ENCODE measurements at places on chromosomes 7 and 10.

DNA sequence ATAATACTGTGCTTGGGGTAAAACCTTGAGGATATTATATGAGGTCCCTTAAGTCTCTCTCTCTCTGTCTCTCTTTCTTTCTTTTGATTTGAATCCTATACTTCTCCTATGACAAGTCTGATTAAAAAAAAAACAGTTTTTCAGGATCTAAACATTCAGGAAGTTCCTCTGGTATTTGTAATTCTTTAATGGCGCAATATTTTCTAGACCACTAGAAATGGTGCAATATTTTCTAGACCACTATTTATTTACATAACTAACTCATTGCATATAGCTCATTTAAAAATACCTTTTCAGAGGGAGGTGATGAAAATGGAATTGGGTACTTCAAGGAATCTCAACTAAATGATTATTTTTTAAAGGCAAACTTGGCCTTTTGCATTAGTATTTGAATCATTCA is 1235.3 kb downstream of the GATA3 start:
- DNase-seq = no peak

GRCh38 chr10:49841615-49842332 is 79.7 kb upstream of the OGDHL start:
- no peak for DNase-seq

DNA sequence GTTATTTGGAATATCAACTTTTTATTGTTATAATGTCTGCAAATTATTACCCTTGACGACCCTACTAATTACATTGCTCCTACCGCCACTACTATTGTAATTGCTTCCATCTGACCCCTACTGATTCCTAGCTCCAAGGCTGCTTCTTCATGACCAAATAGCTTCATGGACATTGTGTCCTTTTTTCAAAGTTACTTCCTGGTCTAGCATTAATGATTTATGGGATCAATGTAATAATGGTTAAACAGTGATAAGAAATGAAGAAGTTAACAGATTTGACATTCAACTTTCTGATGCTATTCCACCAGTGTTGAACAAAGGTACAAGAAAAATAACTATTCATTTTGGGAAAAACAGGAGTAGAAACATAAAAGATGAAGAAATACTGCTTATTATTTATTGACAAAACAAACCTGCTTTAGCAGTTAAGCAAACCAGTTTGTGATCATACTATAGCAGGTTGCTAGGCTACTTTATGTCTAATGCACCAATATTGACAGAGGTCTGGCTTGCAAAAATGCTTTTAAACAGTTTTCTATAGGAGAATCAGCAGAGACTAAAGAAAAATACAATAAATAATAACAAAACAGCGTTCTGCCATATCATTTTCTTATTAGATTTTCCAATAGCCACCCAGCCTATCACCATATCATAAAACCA is 125.8 kb downstream of the PCLO start:
- DNase-seq = no peak

DNA sequence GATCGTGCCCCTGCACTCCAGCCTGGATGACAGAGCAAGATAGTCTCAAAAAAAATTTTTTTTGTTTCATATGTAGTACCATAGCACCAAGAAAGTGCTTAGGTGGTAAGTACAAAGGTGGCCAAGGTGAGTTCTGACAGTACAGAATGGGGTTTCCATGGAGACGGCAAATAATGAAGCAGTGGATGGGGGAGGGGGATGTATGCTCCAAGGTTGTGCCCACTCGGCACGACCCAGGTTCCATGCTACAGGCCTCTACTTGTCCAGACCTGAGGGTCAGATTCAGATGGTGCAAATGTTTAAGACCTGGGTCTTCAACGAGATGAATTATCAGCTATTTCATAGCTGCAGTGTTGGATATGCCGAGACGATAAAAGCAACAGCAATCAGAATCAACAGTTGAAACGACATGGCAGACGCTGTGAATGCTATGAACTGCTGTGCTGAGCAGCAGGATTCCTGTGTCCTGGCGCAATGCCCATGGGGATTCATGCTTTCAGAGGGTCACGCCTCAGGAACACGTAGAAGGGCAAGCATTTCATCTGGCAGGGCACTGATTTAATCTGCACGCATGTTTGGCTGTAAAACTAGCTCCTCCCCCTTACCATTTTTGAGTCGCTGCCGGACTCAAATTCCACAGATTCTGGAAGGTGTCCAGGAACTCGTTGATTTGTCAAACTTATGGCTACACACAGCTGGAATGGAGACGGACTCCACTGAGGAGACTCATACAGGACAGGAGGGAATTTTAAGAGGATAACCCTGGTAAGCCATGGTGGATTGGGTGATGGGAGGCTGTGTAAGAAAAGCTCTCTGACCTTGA is 256.5 kb downstream of the FRMD4A start:
- no peak for DNase-seq

Data from ecto neural progenitor cell (in vitro differentiated cells).